HuH-7 (cell line): ENCODE measurements at places on chromosomes 16 and 17.

DNA sequence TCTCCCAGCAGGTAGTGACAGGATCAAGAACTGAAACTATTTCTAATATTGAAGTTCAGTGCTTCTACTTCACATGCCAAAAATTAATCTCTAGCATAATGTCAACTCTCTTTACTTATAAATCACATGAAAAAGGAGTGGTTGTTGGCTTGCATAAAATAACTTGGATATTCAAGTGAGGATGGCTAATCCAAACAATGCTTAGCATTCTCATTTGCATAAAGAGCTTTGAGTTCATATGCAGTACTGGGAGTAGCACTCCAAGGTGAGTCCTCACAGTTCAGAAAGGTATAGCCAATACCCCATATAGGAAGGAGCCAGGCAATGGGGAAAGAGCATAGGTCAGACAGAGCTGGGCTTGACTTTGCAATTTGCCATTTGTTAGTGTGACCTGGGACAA lies 149.3 kb downstream of the PCTP start:
- no peak for DNase-seq

DNA sequence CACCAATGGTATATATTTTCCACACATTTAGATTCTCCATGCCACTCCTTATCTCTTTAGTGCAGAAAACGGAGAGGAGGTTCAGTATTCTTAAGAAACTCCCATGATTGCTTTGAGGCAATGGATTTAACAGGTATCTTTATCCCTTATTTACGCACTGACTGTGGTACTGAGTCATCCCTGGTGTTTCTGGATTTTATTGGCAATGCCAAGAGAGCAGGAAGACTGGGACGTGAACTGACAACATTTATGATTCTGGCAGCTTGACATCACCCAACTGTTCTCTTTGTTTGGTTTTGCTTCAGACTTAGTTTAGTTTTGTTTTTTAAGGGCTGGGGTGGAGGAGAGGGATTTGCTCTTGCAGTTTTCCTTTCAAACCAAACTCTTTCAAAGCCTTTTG lies 131.4 kb downstream of the WWOX start:
- DNase-seq = no peak

DNA sequence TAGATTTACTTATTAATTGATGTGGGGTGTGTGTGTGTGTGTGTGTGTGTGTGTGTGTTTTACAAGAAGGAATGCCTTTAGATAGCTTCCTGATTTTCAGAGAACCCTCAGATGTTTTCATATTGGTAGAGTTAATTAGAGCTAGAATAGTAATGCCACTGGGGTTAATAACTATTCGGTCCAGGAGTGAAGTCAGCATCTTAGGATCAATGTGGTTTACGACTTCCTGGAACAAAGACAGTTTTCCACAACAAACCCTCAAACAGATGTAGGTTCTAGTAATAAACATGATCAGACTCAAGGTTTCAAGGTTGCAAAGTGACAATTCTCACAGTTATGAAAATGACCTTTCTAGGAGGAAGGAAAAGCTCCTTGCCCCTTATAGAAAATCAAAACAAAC lies 12.2 kb upstream of the SLC52A1 start:
- DNase-seq = no peak

GRCh38 chr16:50478773-50479149 lies 69.4 kb upstream of the NKD1 start:
- DNase-seq = no peak

GRCh38 chr17:33012522-33013033 lies 20.9 kb downstream of the SPACA3 start:
- no peak for DNase-seq
